Anterior cingulate cortex (tissue), 58 donors: ENCODE measurements at places on chromosomes 3 and 15.

DNA sequence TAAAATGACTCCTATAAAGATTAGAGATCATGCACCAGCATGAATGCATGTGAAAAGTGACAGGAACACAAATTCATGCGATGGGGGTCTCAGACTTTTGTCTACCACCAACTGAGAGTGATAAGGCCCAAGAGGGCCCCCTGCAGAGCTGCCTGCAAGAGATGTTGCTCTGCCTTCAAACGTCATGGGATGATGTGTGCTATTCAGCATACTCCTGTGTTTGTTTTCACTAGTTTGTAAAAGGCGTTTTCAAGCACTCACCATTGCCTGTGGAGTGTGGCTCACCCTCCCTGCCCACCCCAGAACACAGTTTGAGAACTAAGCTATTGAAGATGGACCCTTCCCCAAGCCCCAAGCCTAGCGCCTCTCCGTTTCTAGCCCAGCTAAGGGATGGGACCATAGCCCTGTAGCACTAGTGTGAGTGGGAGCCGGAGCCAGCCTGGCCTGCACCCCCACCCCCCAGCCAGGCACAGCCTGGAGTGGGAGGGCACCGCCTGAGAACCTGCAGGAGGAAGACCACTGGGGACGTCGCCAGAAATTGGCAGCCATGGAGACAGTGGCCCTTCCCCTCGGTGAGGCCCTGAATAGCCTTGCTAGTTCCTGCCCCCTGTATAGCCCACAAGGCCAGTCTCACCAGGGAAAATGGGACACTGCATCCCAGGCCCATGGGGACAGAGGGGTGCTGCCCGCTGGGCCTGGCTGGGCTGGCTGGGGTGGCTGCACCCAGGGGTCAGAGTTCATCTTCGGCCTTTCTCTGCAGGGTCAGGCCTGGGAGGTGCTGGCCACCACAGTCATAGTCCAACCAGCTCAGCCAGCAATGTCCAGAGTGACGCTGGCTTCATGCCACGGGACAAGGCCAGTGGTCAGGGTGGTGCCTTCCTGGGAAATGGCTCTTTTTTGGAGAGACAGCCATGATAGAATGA lies 22.6 kb upstream of the KLF13 start:
- no peak for DNase-seq

DNA sequence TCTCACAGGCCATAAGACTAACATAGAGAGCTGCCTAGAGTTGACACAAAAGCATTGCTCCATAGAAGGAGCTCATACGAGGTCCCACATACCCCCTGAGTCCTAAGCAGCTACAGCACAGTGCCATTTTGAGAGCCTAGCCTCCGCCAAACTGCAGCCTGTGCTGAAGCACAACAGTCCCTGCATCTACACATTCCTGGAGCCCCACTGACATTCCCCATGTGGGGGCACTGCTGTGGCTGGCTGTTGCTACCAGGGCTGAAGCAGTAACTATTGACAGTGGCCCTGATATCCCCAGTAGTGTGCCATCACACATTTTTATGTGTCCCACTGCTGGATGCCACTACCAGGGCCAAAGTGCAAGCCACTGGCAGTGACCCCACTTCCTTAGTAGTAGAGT lies 80.3 kb downstream of the CERS3 start:
- no peak for DNase-seq

DNA sequence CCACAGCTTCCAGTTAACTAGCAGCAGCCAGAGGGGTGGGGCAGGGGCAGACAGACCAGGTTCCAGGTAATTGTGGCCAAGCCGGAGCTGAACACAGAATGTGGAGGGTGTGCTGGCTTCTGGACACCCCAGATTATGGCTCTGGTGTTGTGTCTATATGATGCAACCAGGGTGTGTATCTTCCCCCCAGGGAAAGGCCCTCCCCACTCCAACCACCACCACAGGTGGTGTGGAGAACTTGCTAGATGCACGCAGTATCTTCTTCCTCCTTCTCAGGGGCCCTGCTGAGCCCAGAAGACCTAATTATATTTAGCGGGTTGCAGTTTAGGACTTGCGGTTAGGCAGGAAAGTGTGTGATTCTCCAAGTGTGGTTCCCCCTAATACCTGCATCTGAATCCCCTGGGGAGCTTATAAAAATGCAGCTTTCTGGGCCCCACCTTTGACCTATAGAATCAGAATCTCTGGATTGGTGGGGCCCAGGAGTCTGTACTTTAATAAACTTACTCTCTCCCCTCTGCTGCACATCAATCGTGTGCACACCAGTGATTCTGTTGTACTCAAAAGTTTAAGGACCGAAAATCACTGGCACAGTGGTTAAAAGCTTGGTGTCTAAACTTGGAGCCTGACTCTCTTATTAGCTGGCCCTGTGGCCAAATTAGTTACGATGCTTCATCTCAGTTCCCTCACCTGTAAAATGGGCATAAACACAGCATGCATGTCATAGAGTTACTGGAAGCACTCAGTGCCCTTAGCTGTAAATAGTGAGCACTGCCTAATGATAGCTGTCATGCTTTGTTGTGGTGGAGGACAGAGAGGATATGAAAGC lies 379.1 kb upstream of the PROK2 start:
- DNase-seq: no peak

- DNase-seq: no peak
These were observed 237.4 kb downstream of the TLE3 start for GRCh38 chr15:69860321-69860720.

DNA sequence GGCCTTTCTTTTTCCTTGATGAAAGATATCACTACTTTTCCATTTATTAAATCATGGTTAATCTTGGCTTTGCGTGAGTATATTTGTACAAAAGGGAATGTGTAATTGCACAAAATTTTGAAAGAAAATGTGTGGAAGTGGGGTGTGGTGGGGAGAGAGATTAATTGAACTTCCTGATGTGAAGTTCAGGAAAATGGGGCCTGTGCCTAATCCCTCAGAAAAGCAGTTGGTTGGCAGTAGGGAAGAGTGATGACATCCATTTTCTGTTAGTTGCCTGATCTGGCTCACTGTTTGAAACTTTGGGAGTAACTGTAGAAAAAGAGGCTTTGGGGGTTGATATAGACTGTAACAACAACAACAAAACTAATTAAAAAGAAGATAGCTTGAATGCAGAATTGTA lies 10.8 kb upstream of the IL20RB start:
- DNase-seq: no peak

GRCh38 chr3:150308481-150309256 lies 99.4 kb upstream of the TSC22D2 start:
- no peak for DNase-seq

GRCh38 chr3:111592936-111593335 lies 2.2 kb downstream of the ZBED2 start:
- DNase-seq: no peak

- no peak for DNase-seq
These were observed 456.5 kb upstream of the THRB start for GRCh38 chr3:24951180-24951579.

DNA sequence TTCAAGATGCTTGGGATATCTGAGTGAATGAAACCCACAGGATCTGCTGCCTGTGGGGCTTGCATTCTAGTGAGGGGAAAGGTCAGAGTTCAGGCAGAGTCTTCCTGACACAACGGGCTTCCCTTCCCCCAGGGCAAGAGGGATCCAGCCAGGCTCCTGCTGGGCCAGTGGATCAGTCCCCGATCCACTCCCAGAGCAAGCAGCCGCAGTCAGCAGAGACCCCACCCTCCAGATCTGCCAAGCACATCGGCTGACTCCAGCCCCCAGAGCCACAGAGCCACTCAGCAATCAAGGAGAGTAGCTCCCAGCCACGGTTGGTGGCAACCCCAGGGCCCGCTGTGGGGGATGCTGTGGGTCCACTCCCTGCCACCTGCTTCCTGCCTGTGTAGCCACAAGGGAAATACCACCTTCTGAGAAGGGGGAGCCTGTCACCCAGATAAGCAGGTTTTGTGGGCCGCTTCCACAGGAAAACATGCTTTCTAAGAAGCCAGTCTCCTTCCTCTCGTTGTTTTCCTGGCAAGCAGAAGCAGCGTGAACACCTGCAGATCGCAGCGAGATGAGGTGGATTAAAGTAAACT lies 44.9 kb downstream of the CPN2 start:
- DNase-seq: no peak

- DNase-seq: no peak
These were observed 210.8 kb downstream of the GAP43 start for GRCh38 chr3:115834068-115834467.

- DNase-seq: no peak
These were observed 150.6 kb downstream of the RAB11A start for GRCh38 chr15:66019826-66020398.

DNA sequence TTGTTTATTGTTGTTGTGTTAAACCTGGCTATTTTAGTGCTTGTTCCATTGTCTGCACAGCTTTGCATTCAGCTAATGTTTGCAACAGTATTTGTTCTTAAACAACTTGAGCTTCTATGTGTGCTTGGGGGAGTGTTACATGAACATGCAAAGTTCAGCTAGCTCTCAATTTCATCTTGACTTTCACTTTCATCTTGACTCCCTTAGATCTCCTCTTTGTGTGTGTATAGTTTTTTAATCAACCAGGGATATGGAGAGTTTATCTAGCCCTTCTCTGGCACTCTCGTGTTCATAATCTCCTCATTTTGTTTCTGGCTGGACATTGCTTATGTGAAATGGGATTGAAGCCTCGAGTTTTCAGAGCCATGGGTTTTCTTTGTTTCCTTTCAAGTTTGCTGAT lies 212.4 kb upstream of the ZBTB20 start:
- no peak for DNase-seq

DNA sequence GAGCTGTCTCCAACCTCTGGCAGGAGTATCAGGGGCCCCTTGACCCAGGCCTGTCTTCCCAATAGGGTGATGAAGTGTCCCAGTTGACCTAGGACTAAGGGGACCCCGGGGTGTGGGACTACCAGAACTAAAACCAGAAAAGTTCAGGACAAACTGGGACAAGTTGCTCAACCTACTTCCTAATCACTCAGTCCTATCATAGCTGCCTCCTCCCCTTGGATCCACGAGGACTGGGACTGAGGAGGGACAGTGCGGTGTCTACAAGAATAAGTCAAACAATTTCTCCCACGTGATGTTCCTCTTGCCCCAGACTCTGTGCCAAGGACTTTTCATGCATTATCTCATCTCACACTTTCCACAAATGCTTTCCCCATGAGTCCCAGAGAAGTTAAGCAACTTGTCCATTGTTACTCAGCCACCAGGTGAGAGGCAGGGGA lies 49.4 kb upstream of the SLCO2A1 start:
- DNase-seq: no peak
